ENCODE measurements at places on chromosomes 7 and 10.

DNA sequence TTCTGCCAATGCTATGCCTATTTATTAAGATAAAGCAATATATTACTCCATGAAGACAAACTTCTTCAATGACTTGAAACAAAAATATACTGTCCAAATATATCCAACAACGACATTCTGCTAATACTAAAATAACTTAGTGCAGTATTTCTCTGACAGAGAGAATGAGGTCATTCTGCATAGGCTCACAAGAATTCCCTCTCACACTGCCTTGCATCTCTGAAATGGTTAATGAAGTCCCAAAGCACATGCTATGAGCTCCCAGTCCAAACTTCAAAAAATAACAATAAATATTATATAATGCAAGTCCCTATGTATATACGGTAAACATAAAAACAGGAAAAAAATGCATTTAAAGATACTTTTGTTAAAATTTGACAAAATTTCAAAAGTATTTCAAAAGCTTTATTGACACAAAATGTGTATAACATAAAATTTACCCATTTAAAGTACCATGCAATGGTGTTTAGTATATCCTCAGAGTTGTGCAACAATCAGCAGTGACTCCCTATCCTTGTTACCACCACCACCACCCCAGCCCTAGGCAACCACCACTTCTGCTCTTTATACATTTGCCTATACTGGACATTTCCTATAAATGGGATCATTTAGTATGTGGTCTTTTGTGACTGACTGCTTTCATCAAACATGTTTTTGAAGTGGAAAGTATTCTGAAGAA, 27.6 kb downstream of the CHCHD3 start:
- DNase-seq = no peak

DNA sequence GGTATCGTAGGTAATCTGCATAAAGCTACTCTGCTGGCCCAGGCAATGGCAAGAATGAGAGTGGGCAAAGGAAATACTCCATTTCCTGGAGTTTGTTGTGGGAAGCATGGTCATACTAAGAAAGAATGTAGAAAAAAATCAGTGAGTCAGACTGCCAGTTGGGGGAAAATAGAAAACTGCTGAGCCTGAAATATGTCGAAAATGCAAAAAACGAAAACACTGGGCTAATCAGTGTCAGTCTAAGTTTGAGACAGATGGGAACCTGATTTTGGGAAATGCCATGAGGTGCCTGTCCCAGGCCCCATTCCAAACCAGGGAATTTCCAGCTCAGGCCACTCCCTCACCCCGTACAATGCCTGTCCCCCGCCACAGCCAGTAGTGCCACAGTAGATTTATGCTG, 150.0 kb downstream of the ZNF33B start:
- no peak for DNase-seq

DNA sequence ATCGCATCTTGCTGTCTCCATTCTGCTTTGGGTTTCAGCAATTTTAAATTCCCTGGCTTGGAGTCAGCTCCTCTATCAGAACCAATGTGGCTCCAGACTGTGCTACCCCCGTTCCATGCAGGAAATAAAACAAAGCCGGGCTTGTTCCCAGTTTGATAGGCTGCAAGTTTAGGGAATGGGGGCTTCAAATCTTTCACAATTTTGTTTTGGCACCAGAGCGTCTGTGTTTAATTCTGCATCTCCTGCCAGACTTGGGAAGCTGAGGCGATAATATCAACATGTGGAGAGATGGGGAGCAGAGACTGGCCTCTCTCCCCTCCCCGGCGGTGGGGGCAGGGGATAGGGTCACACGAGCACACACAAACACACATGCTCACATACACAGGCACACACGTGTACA, 305.9 kb downstream of the FGFR2 start:
- no peak for DNase-seq

- DNase-seq = no peak
These were observed 9.1 kb downstream of the KLF6 start for GRCh38 chr10:3775696-3776551.

- no peak for DNase-seq
These were observed 3.1 kb upstream of the UPP1 start for GRCh38 chr7:48085942-48086341.

- no peak for DNase-seq
These were observed 111.2 kb downstream of the LSM5 start for GRCh38 chr7:32378988-32379387.

DNA sequence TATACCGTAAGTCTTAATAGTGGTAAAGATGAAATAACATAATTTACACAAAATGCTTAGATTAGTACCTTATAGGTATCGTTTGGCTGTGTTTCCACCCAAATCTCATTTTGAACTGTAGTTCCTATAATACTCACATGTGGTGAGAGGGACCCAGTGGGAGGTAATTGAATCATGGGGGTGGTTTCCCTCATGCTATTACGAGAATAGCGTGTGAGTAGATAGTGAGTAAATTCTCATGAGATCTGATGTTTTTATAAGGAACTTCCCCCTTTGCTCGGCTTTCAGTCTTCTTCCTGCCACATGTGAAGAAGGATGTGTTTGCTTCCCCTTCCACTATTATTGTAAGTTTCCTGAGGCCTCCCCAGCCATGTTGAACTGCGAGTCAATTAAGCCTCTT, 426.3 kb upstream of the POT1 start:
- no peak for DNase-seq

DNA sequence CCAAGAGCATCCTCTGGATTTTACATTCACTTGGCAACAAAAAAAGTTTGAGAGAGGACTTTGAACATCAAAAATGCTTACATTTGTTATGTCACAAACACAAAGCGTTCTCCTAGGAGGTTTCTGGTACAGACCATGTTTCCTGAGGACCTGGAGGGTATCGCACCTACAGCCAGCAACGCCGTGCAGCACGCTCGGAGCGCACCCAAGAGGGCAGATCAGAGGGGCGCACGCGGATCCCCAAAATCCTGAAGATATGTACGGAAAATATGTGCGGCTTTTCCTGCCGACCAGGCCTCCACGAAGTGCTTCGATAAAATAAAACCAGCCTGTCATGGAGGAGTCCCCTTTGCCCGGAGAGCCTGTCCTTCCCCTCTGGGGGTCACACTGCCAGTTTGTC, 454.9 kb downstream of the DNAJB6 start:
- no peak for DNase-seq

- DNase-seq = no peak
These were observed 496.9 kb upstream of the MBL2 start for GRCh38 chr10:53269482-53269881.

DNA sequence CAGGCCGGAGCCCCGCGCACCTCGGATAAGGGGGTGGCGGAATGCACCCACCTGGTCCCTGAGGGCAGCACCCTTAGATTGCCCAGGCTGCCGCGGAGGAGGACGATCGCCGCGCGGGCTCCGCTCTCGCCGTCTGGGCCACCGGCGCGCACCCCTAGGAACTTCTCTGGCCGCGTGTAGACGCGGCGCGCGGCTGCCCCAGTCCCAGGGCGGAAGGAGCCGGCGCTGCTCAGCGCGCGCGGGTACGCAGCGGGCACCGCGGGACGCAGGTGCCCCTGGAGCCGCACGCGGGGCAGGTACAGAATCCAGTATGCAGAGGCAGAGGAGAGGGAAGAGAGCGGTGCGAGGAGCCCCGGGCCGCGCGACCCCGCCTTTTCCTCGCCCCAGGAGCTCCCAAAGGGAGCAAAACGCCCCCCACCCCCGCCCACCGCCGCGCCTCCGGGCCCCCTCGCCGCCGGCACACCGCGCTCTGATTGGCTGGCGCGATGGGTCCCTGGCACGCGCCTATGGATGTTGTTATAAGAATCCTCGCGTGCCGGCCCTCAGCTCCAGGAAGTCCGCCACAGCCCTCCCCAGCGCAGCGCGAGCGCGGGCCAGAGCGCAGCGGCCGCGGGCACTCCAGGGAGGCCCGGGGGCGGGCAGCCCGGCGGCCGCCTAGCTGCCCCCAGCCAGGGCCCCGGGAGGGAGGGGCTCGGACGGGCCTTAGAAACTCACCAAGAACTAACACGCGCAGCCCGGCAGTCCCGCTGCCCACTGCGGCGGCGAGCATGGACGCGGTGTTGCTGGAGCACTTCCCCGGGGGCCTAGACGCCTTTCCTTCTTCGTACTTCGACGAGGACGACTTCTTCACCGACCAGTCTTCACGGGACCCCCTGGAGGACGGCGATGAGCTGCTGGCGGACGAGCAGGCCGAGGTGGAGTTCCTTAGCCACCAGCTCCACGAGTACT, at the start of gene PTF1A:
TSS of gene PTF1A (plus strand) at position 549 of the 948 bp plus-strand sequence. CDS start at position 768, 219 bp downstream.
- DNase-seq = no peak

GRCh38 chr7:65371468-65371867, 2.2 kb upstream of the ZNF92 start:
- no peak for DNase-seq

DNA sequence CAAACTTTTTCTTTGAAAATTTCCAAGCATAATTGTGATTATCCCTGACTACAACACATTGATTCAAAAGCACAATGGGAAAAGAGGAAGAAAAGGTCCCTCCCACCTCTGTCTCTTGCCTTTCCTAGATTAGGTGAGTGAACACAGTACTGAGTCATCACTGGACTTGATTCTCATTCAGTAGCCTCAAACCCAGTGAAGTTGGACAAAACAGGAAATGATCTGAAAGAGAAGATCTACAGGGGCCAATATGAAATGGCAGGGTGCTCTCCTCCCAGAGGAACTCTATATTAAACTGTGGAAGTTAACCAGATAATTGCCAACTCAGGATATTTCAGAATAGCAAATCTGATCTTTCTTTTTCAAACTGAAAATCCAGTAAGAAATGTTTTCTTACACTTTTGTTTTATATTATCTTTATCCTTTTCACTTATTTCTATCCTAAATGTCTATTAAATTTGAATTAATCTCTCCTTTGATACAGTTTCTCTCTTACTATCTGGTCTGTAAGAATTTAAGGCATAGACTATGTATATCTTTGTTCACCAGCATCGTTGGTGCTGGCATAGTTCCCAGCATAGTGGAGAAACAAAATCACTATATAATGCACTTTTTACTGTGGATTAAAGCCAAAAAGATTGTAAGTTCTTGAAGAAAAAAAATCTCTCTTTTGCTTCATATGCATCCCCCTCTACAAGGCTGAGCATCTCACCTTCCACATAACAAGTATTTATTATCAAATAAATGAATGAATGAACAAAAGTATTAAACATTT, 41.4 kb upstream of the IKZF1 start:
- DNase-seq = no peak

DNA sequence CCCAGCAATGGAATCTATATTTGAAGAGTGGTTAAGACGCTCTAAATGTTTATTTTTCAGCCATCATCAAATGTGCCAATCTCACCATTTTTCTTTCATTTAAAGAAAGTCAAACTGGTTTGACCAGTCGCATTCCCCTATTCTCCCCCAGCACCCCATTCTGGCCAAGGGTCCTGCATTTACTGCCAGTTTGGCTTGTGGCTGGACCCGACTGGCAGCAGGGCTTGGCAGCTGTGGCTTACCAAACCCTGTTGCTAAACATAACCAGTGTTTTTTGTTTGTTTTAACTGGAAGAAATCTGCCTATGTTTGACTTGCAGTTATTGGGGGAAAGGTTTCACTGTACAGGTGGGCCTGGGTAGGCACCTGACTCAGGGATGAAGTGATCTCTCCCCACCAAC, 116.3 kb downstream of the CYP26A1 start:
- no peak for DNase-seq

DNA sequence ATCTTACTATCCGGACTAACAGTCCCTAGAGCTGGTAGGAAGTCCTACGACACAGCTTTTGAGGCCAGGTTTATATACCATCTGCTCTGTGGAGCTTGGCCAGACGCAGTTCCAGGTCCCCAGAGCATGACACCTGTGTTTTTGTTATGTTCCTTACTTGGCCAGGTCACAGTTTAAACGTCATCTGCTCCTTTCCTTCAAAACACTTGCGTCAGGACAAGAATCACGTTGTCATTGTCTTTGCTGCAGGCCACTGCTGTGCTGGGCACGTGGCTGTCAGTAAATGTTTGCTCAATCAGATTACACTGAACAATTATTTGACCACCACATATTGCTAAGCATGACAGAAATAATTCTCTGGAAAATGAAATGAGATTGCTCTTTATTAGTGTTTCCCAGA, 23.9 kb downstream of the SLC18A2 start:
- DNase-seq = no peak

DNA sequence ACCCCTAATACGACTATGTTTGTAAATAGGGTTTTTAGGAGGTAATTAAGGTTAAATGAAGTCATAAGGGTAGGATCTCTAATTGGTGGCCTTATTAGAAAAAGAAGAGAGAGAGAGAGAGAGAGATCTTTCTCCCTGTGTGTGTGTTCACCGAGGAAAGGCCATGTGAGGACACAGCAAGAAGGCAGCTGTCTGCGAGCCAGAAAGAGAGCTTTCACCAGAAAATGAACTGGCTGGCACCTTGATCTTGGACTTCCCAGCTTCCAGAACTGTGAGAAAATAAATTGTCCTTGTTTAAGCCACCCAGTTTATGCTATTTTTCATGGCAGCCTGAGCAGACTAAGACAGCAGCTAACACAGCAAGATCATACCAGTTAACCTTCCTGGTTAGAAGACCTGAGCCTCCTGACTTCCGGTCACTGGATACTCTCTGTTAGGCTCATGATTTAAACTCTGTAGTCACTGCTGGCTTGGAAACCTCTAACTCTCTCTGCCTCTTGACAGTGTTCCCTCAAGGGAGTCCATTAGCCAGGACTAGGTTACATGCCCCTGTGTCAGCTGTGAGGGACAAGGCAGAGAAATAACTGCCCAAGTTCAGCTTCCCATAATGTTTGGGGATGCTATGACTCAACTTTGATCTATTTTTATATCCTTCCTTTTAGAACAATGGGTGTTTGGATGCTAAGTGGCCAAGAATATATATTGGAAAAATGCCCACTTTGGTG, 102.3 kb downstream of the DYNC1I1 start:
- no peak for DNase-seq

GRCh38 chr7:43328336-43328735, 215.9 kb downstream of the HECW1 start:
- DNase-seq = no peak

GRCh38 chr7:12178317-12178716, 32.8 kb upstream of the TMEM106B start:
- peak; percentile 39 for DNase-seq

GRCh38 chr7:86328801-86329433, 314.8 kb upstream of the GRM3 start:
- no peak for DNase-seq

- DNase-seq = no peak
These were observed 6.6 kb upstream of the SAMD8 start for GRCh38 chr10:75104842-75105241.

Data from NCI-H1105 (cell line).